ENCODE measurements at places on chromosomes 4 and X.

GRCh38 chrX:148424570-148424969 is 75.8 kb upstream of the AFF2 start:
- no peak for DNase-seq

- no peak for DNase-seq
These were observed 2.0 kb downstream of the HSPA4L start for GRCh38 chr4:127783955-127784770.

DNA sequence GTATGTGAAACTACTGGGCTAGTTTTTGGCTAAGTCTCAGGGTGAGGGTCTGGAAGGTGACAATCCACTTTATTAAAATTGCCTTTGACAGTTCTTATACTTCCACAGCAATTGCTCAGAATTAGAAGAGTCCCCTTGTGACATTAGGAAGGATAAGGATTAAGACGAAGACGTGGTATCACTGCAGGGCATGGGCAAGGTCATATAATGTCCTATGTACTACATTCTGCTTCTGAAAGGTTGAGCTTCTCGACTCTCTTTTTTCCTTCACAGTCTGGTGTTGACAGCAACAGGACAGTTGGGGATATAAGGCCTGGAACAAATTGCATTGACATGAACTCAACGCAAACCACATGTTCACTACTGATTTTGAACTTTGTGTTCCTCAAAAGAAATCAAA is 40.9 kb upstream of the PRDM5 start:
- no peak for DNase-seq

GRCh38 chr4:15955670-15956069 is 7.3 kb downstream of the FGFBP2 start:
- DNase-seq: no peak

GRCh38 chrX:118968031-118968430 is 6.4 kb upstream of the LONRF3 start:
- DNase-seq: no peak

GRCh38 chr4:76687746-76688448 is 210.0 kb downstream of the SOWAHB start:
- DNase-seq: no peak

GRCh38 chr4:159979953-159980352 is 877.1 kb downstream of the RAPGEF2 start:
- no peak for DNase-seq

DNA sequence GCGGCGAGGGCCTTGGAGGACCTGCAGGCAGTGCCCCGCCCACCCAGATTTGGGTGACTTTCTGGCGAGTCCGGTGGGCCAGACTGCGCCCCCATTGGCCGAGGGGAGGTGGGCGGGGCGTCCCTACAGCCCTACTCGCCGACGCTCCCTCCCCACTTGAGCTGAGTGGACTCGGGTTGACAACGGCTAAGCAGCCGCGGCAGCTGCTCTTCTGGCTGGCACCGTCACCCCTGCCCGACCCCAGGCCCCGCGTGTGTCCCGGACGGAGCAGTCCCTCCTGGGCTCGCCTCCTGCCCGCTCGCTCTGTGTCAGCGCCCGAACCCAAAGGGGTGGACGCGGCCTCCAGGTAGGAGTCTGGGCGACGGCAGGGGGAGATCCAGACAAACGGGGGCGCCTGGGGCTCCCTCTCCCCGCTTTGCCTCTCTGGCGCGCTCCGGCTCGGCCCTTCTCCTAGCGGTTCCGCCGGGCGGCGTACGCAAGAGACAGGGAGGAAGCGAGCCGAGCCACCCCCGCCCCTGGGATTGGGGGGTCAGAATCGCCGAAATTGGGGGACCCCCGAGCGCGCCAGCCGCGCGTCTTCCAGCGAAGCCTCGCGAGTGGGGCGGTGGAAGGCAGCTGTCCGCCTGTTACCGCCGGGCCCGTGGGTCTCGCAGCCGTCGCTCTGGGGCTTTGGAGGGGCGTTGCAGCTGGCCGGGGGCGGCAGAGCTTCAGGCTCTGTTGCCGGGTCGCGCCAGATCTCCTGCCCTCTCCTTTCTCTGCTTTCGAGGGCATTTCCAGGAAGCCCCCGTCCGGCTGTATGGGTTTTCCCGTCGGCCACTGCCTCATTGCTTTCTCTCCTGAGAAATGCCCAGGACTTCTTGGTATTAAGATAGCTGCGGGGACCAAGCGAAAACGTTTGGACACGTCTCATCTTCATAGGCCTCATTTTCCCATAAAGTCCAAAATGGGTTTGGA is 46.3 kb downstream of the STARD8 start:
- DNase-seq: peak; percentile 25

DNA sequence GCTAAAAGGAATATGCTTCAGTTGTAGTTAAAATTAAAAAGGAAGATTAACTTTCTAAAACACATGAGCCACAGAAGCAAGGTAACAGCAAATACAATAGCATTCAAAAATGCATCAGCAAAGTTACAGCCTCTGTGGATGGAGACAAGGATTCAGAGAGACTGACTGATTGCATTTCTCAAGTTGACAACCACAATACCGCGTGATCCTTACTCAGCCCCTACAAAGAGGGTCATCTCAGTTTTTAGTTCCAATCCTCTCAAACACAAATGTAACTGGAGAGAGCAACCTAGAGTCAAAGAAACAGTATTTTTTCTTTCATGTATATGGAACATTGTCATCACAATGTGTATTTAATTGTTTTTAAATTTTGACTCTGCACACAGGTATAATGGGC is 14.2 kb upstream of the C1QTNF7 start:
- no peak for DNase-seq

- no peak for DNase-seq
These were observed 28.7 kb upstream of the STOX2 start for GRCh38 chr4:183876268-183876934.

GRCh38 chrX:141879616-141880015 is 24.1 kb upstream of the MAGEC1 start:
- DNase-seq: no peak

GRCh38 chrX:21412883-21413282 is 38.7 kb downstream of the CNKSR2 start:
- no peak for DNase-seq

GRCh38 chr4:183360161-183360919 is 38.1 kb upstream of the CLDN24 start:
- DNase-seq: no peak

GRCh38 chrX:24398766-24399165 is 38.3 kb downstream of the SUPT20HL1 start:
- DNase-seq: no peak

- no peak for DNase-seq
These were observed 44.5 kb downstream of the CYTL1 start for GRCh38 chr4:4974727-4975126.

- DNase-seq: no peak
These were observed 95.8 kb downstream of the TAB3 start for GRCh38 chrX:30793075-30793766.

DNA sequence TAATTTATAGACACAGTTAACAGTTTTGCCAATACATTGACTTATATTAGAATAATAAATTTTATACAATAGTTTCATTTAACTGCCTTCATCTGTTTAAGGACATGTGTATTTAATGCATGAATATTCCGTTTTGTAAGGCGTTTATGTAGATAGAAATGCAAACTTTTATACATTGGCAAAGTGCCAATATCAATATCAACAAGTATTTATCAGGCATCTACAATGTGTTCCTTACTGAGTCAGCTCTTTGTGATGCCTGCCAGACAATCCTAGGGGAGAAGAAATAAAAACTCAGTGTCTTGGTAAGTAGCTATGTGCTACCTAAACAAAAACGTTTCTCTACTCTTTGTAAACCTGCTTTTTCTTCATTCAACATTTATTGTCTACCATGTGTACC is 1142.2 kb downstream of the C4orf33 start:
- no peak for DNase-seq

GRCh38 chr4:107665001-107665400 is 55.0 kb downstream of the PAPSS1 start:
- DNase-seq: no peak

GRCh38 chrX:130680164-130681035 is 222.6 kb downstream of the ENOX2 start:
- no peak for DNase-seq

DNA sequence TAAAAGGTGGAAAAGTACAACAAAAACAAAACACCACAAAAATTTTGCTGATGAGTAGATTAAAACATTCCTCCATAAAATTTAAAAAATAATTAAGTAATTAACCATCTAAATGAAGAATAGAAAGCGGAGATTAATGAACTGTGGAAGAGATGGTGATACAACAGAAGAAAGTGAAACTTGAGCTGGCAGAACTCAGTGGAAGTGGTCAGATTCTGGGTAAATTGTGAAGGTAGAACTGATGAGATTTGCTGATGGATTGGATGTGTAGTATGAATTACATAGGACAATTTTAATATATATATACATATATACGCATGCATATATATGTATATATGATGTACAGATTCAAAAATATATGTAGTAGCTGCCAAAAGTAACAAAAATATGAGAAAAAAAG is 73.9 kb downstream of the AMOT start:
- no peak for DNase-seq

DNA sequence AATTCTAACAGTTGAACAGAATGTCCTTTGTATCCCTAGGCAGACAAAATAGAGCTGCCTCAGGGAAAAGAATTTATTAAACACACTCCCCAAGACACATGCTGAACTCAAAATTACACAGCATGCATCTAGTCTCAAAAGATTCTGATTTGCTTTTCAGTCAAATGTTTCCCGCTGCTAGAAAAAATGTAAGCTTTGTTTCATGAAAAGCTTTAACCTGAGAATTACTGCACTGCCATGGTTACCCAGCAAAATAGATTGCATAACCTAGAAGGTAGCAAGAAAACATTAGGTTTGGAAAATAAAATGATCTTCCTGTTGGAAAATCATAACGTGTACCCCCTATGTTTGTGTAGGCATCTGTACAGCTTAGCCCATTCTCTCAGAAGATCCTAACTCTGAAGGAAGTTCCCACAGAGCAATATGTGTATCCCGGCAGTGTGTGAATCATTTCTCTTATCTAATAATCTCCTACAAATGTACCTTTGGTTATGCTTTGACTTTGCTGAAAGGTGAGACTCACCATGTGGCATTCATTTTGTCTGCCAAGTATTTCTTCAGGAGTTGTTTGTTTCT is 646.9 kb downstream of the STPG2 start:
- no peak for DNase-seq

GRCh38 chrX:45907786-45908185 is 637.4 kb downstream of the ZNF674 start:
- DNase-seq: no peak

GRCh38 chrX:102712981-102713625 is 855 bp downstream of the GPRASP2 start:
- peak; percentile 18 for DNase-seq

- no peak for DNase-seq
These were observed 66.7 kb upstream of the EOLA2 start for GRCh38 chrX:150005027-150005426.

DNA sequence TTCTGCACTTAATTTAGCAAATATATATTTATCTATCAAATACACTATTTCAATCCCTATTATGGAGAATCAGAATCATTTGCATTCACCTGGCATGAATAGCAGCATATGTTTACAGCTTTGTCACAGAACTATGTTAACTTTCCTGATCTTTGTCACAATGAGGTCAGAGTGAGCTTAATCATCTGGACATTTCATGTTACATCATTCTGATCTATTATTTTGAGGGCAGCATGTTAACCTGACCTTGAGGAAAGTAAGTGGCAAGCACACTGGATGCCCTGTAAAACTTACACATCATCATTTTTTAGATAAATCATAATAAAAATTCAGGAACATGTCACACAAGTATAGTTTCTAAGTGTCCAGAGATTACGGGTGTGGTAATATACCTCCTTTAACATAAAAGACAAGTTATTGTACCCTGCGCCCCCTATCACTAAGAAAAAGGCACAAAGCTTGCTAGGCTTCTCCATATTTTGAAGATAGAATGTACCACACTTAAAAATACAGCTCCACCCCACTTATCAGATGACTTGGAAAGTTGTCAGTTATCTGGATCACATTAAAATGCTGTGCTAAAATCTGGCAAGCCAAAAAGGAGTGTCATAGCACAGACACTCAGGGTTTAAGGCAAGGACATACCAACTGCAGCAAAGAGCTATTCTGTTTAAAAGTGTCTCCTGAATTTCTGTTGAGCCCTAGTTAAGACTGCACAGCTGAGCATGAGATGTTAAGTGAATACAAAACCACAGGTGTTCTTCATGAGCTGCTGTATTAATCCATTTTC is 182.7 kb upstream of the FAT4 start:
- no peak for DNase-seq

GRCh38 chr4:110735686-110736085 is 112.8 kb upstream of the PITX2 start:
- DNase-seq: no peak

DNA sequence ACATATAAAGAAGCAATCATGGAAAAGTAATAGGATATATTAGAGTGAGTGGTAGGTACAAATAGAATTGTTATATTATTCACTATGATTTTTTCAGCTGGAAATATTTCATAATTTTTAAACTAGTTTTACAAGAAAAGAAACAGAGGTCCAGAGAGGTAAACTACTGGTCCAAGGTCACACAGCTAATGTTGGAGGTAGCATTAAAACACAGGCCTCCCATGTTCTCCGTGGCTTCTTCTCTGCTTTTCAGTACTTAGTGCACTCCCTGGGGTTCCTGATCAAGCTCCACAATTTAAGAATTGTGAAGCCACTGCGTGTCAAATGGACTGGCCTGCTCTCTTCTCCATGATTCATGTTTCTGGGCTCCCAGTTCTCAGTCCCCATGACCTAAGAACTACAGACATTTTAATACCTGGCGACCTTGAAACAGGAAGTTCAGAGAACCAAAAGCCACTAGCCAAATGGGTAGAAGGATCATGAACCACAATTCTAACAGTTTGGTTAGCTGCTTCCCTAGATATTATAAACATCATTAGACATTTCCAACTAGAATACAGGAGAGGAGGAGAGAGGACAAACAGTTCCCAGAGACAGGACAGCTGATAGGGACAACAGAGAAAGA is 172.0 kb upstream of the KLF3 start:
- DNase-seq: no peak

GRCh38 chr4:175827516-175827915 is 15.5 kb upstream of the GPM6A start:
- no peak for DNase-seq

- no peak for DNase-seq
These were observed 1811.2 kb upstream of the PCDH10 start for GRCh38 chr4:131337936-131338335.

DNA sequence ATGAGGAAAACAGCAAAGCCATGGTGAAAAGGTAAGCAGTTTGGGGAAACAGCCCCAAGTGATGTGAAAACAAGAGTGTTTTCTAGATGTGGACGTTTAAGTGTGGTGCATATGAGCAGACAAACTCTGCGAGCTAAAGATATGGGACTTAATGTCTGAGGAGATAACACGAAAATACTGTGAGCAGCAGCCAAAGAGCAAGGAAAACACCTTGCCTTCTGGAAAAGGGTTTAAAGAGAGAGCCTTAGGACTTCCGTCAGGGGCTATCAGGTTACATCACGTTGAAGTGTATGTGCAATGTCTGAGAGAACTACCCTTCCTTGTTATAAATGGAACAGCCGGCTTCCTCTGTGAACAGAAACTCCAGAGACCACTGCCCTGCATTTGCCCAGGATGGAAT is 54.2 kb downstream of the LEF1 start:
- no peak for DNase-seq

DNA sequence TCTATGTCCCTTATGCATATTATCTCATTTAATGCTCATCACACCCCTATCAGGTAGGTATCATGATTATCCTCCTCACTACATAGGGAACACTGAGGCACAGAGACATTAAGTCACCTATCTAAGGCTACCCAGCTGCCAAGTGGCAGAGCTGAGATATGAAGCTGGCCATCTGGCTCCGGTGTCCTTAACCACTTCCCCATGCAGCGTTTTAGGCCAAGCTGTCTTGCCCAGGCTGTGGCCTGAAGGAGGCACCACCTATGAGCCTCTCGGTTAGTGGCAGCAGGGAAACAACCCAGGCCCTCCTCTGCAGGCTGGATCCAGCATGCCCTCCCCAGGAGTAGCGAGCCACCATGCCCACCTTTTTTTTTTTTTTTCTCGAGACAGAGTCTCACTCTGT is 16.3 kb downstream of the PJA1 start:
- DNase-seq: no peak

Measured in neural crest cell (in vitro differentiated cells).